ENCODE measurements at places on chromosomes 7 and 10.

GRCh38 chr7:130953196-130953595, 219.2 kb upstream of the KLF14 start:
- DNase-seq = no peak

- peak; percentile 53 for DNase-seq
Observed at GRCh38 chr10:59702347-59702746, 7.3 kb downstream of the SLC16A9 start.

DNA sequence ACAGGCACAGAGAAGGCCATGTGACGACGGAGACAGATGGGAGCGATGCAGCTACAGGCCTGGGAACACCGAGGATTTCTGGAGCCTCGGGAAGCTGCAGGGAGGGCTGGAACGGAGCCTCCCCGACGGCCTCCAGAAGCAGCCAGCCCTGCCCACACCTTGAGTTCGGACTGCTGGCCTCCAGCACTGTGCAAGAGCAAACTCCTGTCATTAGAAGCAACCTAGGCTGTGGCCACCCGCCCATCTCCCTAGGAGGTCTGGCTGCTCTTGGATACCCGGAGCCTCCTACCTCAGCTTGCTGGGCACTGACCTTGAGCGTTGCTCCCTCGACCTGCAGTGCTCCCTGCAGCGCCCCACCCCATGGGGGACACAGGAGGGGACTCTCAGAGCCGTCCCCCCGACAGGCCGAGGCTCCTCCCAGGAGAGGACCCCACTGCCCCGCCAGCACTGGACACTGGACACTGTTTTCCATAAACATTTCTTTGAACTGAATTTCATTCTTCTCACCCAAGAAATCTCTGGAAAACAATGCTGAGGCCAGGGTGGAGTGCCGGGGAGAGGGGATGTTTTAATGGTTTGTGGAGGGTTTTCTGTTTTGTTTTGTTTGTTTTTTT, 22.5 kb upstream of the TNRC18 start:
- DNase-seq = no peak

DNA sequence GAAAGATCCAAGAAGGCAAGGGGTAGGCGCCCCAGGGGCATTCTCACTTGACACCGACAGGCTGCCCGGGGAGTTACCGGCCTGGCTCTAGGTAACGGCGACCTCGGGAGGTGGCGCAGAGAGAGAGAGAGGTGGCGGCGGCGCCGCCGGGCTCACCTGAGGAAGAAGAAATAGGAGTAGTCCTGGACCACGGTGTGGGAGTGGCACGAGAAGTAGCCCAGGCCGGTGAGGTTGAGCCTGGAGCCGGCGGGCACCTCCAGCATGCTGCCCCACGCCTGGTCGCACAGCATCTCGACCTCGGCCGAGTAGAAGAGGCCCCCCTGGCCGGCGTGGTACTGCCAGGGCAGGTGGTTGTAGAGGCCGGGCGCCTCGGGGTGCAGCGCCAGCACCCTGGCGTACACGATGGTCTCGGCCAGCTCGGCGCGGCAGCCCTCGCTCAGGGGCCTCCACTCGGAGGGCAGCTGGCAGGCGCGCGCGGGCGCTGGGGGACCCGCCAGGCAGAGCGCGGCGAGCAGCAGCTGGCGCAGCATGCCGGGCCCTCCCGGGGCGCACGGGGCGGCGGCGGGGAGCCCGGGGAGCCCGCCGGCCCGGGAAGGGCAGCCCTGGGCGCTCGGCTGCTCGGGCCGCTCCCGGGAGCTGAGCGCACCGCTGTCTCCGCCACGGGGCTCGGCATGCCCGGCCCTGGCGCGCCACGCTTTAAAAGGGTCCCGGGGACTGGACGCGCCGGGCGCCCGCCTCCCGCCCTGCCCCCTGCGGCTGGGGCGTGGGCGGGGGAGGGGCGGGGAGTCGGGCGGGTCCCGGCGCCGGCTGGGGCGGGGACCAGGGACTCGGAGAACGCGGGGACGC, at the start of gene CCDC3:
TSS of gene CCDC3 (minus strand) at position 673 of the 846 bp plus-strand sequence. CDS start at position 530, 143 bp downstream.
- peak; percentile 18 for DNase-seq

DNA sequence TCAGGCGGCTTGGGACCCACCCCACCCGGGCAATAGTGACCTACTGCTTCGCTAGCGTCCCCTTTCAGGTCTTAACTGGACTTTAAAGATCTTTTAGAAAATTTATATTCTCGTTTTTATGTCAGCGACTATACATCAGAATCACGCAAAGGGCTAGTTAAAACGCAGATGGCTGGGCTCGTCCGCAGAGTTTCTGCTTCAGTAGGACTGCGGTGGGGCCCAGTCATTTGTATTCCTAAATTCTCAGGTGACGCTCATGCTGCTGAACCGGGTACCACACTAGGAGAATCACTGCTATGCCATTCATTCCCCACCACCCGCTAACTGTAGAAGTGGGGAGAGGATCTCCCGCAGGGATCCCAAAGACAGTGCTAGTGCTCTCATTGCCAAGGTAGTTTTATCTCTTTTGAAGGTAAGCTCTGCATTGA, 12.0 kb upstream of the SP8 start:
- no peak for DNase-seq

DNA sequence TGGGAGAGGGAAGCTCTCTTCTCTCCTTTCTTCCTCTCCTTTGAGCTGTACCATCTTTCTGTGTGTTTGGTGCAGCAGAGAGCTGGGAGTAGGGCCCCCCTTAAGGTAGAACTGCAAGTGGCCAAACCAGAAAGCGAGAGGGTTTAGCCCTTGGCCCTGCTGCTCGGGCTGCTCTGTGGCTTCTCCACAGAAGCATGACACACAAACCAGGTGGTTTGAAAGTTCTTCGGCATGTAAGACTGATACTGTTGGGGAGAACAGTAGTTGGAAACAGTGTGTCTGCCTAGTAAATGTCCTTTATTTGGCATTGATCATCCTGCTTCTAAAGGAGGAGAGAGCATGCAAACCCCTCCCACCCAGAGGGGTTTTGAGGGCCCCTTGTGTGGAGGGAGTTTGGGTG, 277.8 kb downstream of the CELF2 start:
- no peak for DNase-seq

Measured in activated CD4-positive, alpha-beta T cell treated with anti-CD3 and anti-CD28 coated beads, Interleukin-2, Interleukin-6, amounts not matched to agents 100 ng/mL and 50 ng/mL, durations not matched to agents 16 hours and 8 hours (primary cell).